Hindlimb muscle (tissue), 1 donor: ENCODE measurements at places on chromosomes 6 and 20.

- DNase-seq = no peak
Measured at GRCh38 chr20:25274481-25274880, 26.6 kb downstream of the PYGB start.

- DNase-seq = no peak
Measured at GRCh38 chr6:27209196-27209595, 38.3 kb upstream of the PRSS16 start.

DNA sequence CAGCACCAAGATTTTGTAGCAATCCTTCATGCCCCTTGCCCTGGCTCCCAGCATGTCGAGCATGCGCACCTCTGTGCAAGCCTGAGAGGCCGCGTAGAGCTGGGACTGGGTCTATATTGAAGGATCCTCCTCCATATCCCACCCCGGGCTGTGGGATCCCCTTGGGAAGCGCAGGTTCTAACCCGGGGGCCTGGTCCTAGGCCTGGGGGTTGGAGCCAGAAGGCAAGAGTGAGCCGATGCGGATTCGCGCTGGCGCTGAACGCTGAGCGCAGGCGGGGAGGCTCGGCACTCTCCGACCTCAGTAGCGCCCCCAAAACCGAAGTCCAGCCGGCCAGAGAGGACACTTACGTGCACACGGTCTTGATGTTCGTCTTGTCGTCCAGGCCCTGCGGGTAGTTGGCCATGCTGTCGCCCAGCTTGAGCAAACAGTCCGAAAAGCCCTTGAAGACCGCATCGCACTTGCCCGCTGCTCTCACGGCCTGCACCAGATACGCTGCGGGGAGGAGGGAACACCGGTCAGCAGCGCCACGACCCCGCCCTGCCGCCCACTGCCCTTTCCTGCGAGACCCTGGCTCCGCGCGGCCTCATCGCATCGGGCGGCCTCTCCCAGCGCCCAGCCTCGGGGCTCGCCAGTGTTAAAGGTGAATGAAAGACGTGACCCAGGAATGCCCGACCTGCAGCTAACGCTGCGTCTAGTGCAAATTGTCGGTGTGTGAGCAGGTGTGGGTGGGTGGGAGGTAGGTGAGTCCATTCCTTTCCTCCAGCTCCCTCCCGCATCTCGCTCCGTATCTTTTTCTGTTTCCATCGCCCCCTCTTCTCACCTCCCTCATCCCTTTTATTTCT lies 4.5 kb downstream of the NRN1 start:
- no peak for DNase-seq

DNA sequence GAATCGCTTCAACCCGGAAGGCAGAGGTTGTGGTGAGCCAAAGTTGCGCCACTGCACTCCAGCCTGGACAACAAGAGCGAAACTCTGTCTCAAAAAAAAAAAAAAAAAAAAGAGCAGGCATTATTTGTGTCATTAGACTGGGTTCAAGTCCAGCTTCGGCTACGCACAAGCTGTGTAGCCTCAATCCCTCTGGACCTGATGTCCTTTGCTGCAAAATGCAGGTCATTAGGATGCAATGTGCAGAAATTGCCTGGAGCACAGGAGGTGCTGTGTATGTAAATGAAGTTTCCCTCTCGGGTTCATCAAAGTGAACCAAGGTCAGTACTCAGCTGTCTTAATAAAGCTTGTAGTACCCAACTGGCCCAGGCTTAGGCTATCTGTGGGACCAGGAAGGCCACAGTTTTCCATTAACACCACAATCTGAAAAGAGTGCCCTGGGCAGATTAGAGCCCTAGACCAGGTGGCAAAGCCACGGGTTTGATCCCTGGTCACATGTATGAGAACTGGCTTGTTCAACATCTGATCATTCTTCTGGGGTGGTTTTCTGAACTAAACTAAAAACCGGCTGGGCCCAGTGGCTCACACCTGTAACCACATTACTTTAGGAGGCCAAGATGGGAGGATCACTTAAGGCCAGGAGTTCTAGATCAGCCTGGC lies 155.3 kb downstream of the ZMYND8 start:
- DNase-seq = no peak
